NCI-H2081 treated with DMSO at 0.1 percent for 48 hours (cell line): ENCODE measurements at places on chromosomes 16 and 17.

DNA sequence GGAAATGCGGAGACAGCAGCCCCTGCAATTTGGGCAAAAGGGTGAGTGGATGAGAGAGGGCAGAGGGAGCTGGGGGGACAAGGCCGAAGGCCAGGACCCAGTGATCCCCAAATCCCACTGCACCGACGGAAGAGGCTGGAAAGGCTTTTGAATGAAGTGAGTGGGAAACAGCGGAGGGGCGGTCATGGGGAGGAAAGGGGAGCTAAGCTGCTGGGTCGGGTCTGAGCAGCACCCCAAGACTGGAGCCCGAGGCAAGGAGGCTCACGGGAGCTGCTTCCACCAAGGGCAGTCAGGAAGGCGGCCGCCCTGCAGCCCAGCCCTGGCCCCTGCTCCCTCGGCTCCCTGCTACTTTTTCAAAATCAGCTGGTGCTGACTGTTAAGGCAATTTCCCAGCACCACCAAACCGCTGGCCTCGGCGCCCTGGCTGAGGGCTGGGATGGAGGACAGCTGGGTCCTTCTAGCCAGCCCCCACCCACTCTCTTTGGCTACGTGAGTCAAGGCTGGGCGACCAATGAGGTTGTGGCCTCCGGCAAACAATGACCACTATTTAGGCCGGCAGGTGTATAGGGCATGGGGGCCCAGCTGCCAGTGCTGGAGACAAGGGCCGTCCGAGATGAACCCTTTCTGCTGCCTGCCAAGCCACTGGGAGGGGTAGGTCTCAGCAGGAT is 507 bp downstream of the SERPINF1 start:
- no peak for DNase-seq

GRCh38 chr17:35765756-35766488 is 5.2 kb downstream of the C17orf50 start:
- DNase-seq: no peak

GRCh38 chr16:29664091-29664921 is 1.3 kb downstream of the SPN start:
- DNase-seq: no peak

DNA sequence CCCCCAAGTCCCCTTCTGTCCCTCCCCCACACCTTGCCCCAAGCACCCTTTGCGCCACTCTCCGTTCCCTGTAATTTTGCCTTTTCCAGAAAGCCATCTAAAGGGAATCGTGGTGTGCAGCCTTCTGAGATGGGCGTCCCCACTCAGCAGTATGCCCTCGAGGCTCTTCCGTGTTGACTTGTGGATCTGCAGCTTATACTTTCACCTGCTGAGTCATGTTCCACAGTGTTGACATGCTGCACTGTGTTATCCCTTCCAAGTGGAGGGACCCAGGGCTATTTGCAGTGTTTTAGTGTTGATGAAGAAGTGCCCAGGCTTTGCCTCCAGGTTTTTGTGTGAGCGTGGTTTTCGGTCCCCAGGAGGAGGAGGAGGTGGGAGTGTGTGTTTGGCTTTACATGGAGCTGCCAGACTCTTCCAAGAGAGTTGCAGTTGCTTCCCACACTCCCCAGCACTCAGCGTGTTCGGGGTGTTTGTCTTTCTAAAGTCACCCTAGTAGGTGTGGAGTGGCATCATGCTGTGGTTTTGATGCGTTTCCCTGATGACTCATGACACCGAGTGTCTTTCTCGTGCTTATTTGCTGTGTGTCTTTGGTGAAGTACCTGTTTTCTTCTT is 32.1 kb upstream of the JPT2 start:
- DNase-seq: no peak

- no peak for DNase-seq
Measured at GRCh38 chr17:33239702-33240101, 53.4 kb downstream of the ASIC2 start.

DNA sequence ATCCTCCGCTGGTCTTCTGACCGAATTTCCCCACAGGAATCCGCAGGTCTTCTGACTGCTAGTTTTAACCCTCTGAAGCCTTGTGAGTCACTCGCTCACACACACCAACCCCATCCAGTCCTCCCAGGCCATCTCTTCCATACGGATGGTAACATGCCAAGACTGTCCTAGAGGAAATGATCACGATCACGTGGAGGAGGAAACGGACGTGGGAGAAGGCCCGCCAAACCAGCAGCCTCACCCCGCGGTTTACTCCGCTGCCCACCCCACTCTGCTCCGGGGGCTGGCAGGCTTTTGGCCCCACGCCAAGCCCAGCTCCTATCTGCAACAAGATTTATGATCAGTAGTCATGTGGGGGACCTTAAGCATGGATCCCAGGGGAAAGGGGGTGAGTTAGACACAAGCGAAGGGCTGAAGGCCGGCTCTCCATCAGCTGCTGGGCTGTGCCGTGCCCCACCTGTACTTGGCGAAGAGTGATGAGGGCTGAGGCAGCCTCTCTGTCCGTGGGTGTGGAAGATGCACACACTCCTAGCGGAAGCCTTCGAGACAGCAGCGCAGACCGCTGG is 1.5 kb upstream of the FAAP100 start:
- DNase-seq: no peak

- no peak for DNase-seq
Measured at GRCh38 chr16:68985855-68986254, 119.6 kb upstream of the HAS3 start.

- DNase-seq: no peak
Measured at GRCh38 chr16:66462912-66463311, 35.8 kb downstream of the BEAN1 start.

- no peak for DNase-seq
Measured at GRCh38 chr17:80277751-80278671, 17.4 kb downstream of the RNF213 start.

DNA sequence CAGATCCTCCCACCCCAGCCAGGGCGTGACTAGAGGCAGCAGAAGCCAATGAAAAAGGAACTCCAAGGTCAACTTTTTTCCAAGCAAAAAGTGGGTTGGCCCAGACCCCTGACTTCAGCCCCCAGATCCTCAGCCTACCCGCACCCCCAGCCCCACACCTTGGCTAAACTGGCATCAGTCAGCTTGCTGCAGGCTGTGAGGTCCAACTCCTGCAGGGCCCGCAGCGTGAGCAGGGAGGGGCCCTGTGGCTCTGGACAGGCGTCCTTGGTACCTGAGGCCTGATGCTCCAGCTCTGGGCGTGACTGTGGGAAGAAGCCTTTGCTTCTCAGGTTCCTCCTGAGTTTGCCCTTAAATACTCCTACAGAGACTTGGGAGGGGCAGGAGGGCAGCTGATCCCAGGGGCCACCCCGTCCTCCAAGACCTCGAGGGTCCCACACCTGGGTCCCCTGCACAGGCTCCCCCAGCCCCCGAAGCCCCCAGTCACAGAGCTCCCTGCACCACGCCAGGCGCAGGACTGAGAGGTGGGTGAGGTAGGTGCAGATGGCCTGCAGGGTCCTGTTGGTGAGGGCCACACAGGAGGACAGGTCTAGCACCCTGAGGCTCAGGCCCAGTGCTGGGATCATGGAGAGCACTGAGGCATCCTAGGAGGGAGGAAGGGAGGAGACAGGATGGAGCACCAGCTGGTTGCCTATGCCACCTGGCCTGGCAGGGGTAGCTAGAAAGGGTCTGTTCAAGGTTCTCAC is 9.4 kb downstream of the ELMO3 start:
- no peak for DNase-seq

DNA sequence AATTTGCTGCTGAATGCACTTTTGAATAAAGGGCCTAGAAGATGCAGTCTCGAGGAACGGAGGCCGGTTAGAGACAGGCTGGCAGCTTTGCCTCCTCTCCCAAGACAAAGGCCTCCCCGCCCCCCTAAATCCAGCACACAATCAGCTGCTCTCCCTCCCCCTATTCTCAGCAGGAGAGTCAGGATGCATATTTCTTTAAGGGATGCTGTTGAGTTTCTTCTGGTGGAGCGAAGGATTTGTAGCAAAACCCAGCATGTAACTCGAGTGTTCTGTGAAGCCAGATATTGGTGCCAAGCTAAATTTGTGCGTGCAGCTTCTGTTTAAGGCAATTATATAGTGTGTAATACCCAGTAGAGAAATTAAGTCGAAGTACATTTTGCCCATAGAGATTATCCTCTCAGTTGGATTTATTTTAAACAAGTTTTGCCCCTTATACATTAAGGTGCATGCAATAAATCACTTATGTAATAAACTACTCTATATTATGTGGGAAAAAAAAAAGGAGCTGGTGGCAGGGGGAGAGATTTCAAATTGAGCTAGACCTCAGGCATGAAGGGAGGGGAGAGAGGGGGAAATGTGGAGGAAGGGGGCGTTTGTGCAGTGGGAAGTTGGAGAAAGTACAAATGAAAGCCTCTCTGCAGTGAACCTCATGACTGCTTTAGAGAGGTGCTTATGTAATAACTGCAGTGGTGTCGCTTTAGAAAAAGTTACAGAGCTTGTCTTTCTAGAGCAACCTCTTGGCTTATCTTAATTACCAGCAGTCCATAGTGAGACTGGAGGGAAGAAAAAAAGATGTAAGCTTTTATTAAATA is 599.2 kb downstream of the MAF start:
- DNase-seq: no peak

GRCh38 chr17:81277946-81278693 is 17.0 kb downstream of the SLC38A10 start:
- DNase-seq: no peak

DNA sequence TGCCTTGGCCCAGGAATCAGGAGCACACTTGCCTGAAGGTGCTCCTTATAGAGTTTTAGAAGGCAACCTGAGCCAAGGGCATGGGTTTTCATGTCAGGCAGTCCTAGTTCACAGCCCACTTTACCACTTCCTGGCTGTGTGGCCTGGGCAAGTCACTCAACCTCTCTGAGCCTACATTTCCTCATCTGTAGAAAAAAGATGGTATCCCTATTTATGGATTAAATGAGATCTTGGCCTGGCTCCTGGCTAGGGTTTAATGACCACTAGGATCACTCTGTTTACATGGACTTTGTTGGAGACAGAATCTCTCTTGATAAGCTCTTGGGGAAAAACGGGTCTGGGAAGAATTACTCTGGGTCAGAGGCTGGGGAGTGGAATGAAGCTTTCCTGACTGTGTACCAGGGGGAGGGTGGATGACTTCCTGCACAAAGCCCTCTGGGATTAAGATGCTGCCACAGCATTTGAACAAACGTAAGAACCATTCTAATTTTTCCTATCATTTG is 2.3 kb downstream of the MT2A start:
- DNase-seq: no peak

GRCh38 chr17:82887255-82888164 is 47.7 kb upstream of the ZNF750 start:
- DNase-seq: no peak

DNA sequence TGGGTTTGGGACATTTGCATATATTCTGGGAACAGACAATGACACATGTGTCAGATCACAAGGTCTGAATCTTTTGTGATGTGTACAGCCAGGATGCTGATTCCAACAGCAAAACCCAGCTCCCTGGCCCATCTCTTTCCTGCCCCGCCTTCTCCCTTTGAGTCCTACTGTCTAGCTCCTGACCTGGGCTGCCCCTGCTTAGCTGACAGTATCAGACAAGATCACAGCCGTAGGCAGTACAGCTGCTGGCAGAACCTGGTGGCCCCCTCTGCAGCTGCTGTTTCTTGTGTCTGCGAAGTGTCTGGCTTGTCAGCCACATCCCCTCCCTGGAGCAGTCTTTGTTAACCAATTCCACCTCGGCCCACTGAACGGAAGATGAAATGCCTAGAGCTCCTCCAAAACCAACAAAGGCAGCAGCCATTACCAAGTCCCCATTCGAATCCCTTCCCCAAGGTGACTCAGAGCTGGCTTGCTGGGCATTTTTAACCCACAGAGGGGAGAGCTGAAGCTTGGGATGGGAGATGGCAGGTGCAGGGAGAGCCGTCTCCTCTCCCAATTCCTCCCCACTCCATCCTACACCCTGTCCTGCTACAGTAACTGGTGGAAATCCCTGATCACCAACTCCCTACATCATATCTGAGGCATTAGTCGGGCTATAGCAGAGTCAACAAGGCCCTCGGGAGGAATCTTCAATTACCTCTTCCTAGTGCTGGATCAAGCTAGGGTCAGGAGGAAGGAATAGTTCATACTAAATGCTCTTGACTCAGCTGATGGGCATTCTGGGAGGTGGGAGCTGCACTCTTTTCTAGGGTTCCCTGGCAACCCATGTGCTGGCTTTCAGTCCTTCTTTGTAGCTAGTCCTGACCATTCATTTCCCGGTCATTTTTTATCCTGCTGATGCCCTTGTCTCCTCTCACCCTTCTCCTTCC is 5.8 kb downstream of the PIPOX start:
- no peak for DNase-seq

GRCh38 chr17:45261577-45262515 is at the start of gene SPATA32:
TSS of gene SPATA32 (minus strand) at chr17:45262094. CDS start at chr17:45262016, 78 bp downstream.
- DNase-seq: no peak

DNA sequence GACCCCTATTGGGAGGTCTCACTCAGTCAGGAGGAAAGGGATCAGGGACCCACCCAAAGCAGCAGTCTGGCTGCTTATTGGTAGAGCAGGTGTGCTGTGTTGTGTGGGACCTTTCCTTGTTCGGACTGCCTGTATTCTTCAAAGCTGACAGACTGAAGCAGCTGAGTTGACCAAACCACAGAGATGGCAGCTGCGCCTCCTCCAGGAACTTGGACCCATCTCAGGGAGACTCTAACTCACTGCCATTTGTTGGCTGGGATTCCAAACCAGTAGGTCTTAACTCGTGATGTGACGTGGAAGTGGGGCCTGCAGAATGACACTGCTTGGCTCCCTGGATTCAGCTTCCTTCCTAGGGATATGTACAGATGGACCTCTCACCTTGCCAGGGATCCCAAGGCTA is 9.6 kb upstream of the UQCRC2 start:
- DNase-seq: no peak

DNA sequence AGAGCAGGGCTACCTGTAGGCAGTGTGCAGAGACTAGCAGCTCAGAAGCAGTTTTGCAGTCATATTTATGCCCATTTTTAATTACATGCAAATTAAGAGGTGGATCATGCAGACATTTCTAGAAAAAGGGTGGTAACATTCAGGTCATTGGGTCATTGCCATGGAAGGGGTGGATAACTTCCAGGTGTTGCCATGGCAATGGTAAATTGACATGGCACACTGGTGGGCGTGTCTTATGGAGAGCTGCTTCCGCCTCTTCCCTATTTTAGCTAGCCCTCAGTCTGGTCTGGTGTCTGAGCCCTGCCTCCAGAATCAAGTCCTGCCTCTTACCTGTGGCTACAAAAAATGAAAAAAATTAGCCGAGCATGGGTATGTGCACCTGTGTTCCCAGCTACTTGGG is 2.8 kb upstream of the DNAI2 start:
- no peak for DNase-seq

DNA sequence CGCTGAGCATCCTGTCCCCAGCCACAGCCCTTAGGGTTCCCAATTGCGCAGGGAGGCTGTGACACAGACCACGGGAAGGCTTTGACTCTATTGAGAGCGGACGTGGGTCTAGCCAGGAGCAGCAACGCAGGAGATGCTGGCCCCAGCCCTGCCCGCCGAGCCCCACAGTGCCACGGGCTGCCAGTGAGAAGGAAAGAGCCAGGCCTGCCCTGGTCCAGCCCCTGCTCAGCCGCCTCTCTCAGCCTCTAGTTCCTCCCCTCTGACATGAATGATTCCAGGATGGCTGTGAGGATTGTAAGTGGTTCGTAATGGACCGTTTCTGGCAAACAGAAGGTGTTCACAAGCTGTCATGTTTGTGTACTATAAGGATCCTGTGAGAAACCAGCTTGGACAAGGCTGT is 2.5 kb downstream of the BHLHA9 start:
- DNase-seq: no peak
